Activated CD4-positive, alpha-beta T cell treated with anti-CD3 and anti-CD28 coated beads, Interleukin-2, amount 10 ng/mL, durations not matched to agents 7 days and 5 days (primary cell): ENCODE measurements at places on chromosomes 12 and 14. TPM values are rescaled to one million over a fixed set of nuclear protein-coding genes. Genes with fewer than 3 reads are reported as not detected.

The THAP2 gene
- 6.1 TPM for total RNA-seq

DNA sequence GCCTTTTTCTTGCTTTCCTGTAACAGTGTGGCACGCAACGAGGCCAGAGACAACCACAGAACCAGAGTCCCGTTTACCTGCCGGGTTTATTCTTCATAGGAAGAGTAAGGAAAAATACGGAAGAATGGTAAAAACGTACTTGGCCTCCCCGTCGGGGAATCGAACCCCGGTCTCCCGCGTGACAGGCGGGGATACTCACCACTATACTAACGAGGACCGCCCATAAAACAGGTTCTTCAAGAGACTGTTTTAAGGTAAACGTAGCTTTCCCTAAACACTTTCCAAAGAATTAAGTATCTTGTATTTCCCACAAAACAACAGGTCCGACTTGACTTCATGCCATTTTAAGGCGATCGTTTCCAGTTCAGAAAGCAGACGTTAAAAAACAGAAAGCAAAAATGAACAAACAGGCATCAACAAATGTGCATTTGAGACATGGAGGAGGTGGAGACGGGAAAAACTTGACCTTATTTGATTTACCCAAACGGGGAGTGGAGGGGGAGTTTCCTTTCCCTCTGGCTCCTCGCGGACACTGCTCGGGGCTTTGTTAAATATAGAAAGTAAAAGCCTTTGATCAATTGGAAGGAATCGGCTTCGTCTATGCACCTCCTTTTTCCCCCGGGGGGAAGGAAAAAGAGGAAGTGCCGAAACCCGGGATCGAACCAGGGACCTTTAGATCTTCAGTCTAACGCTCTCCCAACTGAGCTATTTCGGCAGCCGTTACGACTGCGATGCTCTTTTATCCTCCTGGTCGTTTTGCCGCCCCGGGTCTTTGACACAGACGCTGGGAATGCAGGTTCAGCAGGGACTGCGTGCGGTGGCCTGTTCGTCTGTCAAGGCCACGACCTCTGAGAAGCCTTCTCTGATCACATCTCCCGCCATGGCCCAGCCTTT lies 13.0 kb upstream of the UBC start:
- peak; percentile 91 for DNase-seq

DNA sequence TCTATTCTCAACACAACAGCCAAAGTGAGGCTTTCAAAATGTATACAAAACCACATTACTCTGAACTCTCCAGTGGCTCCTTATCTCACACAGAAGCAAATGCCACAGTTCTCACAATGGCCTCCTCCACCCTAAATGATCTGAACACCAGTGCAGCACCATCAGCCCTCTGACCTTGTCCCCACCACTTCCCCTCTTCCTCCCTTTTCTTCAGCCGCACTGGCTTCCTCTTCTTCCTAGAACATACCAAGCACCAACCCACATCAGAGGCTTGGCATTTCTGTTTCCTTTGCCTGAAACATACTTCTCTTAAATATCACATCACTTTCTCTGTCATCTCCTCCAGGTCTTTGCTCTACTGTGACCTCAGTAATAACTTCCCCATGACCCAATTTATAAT lies 66.3 kb downstream of the GPR135 start:
- peak; percentile 46 for DNase-seq

The CFAP54 gene
- total RNA-seq = 0.23 TPM

- DNase-seq = peak; percentile 58
These were observed 143.7 kb upstream of the DCN start for GRCh38 chr12:91326058-91327027.
